T-helper 17 cell (primary cell): ENCODE measurements at places on chromosomes 1 and 21.
A peak's percentile ranks its signal among the peaks of the same experiment; 100 is the strongest.

DNA sequence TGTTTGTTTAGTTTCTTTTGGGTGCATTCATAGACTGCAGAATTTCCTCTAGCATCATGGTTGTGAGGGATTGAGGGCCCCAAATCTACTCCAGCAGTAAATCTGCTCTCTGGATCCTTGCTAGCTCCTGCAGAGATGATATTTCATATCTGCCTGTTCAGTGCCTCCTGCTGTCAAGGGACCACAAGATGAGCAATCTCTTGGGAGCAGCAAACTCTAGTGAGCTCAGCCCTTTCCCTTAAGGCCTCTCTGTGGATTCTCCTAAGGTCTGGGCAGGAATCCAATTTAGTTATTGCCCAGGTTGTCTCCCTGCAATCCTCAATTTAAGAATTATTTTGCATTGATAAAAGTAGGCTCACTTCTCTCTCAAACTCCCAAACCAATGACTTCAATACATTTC, 76.9 kb downstream of the RGS18 start:
- no peak for DNase-seq

- DNase-seq, result no peak
Measured at GRCh38 chr1:186819126-186819525, 9.6 kb upstream of the PLA2G4A start.

GRCh38 chr1:18536915-18537314, 56.2 kb downstream of the KLHDC7A start:
- DNase-seq, result no peak

GRCh38 chr1:204191456-204191855, 4.8 kb downstream of the KISS1 start:
- no peak for DNase-seq

- DNase-seq, result no peak
Measured at GRCh38 chr1:204633665-204634064, 51.9 kb downstream of the LRRN2 start.

DNA sequence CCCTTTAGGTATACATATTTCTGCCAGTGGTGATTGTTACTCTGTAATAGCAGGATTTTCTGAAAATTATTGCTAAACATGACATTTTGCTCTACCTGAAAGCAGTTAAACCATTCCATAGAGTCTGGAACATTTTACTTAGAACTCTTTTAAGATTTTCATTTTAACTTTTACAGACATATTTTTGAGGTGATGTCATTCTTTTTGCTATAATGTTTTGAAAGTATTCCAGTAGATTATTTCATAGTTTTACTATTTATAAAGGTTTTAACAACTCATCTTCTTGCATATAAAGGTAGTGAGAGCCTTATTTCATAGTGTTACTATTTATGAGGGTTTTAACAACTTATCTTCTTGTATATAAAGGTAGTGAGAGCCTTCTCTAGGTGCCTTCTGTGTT, 42.9 kb downstream of the PTBP2 start:
- DNase-seq, result no peak

DNA sequence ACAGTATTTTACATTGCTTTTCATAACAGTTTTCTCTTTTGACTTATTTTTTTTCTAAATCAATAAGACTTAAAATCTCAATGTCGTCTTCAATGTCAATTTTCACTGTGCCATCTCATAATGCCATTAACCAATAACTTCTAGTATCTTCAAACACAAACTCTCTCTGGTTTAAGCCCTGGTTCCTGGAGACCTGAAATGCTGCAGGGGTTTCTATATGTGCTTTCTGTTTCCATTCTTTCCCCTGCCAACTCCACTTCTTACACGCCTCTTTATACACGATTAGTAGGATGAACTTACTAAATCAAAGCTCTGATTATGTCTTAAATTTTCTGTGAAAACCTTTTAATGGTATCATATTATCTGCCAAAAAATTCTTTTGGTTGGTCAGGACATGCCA, 191.4 kb downstream of the AMY1C start:
- no peak for DNase-seq

DNA sequence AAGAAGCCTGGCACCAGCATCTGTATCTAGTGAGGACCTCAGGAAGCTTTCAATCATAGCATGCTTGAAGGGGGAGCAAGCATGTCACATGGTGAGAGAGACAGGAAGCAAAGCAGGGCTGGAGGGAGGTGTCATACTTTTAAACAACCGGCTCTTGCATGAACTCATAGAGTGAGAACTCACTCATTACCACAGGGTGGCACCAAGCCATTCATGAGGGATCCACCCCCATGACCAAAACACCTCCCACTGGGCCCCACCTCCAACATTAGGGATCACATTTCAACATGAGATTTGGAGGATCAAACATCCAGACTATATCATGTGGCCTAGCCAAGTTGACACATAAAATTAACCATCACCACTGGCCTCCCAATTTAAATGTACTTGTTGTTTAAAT, 125.1 kb upstream of the KCND3 start:
- no peak for DNase-seq

DNA sequence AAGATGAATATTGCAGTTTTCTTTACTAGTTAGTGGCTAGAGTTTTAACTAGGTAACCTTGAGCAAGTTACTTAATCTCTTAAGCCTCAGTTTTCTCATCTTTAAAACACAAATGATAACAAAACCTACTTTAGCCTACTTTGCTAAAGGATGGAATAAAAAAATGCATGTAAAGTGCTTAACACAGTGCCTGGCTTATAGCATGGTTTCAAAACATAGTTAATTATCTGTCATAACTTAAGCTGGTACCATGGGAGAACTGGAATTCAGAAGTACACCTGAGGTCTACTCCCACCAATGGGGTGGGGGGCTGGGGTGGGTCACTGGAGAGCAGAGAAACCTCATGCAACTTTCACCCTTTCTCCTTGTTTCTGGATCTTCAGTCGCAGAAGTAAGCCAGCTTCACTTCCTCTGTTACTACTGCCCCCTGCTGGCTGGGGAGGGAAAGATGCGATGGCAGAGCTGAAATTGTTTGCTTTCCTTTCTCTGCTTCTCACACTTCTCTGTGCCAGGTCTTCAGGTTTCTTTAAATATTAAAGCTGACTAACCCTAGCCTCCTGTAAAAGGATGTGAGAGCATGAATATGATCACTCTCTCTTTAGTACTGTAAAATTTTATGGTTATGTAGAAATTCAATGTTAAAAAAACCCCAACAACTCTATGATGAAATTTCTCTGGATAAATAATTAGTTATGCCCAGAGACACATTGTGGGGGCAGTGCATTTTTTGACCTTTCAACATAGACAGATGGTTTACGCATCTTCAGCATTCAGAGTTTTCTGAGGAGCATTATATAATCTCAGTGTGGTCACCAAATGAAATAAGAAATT, 324.2 kb downstream of the HLX start:
- peak; percentile 20 for DNase-seq

DNA sequence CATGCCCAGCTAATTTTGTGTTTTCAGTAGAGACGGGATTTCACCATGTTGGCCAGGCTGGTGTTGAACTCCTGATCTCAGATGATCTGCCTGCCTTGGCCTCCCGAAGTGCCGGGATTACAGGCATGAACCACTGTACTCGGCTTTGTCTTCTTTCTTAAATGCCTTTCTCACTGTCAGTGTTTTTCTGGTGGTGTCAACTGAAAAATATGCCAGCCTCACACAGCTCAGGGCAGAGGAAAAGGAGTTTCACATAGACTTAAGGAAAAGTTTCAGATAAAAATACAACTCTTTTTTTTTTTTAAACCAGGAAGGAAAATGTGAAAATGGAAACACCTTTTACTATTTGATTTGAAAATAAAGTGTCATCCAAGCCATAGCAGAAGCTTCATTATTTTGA, 4.6 kb upstream of the MAB21L3 start:
- no peak for DNase-seq

DNA sequence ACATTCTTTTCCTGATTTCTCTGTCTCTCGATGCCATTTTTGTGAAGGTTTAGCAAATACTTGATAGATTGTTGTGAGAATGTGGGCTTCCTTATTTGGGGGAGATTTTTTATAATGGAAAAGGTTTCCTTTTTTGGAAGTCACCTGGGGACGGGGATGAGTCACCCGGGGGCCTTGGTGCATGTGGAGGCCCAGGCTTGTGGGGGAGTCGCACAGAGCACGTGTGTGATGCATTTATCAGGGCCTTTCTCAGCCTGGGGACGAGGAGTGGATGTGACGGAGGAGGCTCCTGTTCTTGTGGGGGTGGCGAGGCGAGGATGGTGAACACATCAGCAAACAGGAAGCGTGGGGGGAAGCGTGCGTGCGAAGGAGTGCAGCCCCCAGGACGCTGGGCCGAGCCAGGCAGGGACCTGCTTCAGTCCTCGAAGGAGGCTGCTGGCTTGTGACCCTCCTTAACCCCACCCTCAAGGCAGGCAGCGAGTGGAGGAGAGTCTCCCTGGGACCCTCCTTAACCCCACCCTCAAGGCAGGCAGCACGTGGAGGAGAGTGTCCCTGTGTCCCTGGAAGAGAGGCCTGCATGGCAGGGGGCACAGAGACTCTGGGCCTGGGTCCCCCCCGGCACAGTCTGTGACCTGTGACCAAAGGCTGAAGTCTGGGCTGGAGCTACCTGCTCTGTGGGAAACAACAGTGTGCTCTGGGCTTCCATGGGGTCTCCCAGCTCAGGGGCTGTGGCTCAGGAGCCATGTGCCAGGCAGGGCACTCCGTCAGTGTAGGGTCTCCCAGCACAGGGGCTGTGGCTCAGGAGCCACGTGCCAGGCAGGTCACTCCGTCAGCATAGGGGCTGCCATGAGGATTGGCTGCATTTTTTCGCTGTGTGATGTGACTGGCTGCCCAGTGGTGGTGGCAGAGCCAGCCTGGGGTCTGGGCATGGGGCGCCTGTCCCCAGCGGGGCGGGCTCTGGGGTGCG, 57.2 kb downstream of the AGPAT3 start:
- no peak for DNase-seq

GRCh38 chr1:20211511-20211931, 25.2 kb upstream of the PLA2G2C start:
- DNase-seq, result no peak

- DNase-seq, result no peak
Measured at GRCh38 chr1:50156241-50157010, 47.7 kb downstream of the ELAVL4 start.

DNA sequence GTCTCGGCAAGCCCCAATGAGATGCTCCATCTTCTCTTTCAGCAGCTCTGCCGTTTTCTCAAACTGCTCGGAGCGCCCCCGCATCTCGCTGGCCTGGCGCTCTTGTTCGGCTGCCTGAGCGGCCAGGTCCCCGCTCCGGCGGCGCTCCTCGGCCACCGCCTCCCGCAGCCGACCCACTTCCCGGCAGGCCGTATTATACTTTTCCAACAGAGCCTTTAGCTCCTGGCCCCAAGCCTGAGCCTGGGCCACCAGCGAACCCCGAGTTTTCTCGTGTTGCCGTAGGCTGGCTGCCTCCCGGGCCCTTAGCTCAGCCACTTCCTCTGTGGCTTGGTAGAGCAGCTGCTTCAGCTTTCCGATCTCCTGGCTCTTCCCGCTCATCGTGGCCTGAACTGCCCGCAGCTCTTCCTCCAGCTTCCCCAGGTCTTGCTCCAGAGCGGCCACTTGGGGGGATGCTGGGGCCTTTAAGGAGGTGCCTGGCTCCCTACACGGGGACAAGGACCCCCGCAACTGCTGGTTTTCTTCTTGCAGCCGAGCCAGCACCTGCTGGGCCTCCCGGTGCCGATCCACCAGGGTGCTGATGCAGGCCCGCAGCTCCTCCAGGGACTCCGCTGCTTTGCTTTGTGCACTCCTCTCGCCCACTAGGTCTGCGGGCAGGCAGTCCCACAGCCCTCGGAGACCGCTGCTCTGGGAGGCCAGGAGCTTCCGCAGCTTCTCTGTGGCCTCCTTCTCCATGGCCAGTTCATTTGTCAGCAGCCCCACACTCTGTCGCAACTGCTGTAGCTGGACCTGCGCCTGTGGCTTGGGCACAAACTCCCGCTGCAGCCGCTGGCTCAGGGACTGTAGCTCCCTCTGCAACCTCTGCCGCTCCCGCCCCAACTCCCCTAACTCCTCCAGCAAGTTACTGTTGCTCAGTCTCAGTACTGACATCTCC, 13.4 kb upstream of the PIAS3 start:
- peak; percentile 16 for DNase-seq

GRCh38 chr1:32250893-32251716, at the start of gene LCK:
LCK (plus strand) TSS chr1:32251265; CDS start chr1:32274330, 23,065 bp downstream.
- DNase-seq, result peak; percentile 42

DNA sequence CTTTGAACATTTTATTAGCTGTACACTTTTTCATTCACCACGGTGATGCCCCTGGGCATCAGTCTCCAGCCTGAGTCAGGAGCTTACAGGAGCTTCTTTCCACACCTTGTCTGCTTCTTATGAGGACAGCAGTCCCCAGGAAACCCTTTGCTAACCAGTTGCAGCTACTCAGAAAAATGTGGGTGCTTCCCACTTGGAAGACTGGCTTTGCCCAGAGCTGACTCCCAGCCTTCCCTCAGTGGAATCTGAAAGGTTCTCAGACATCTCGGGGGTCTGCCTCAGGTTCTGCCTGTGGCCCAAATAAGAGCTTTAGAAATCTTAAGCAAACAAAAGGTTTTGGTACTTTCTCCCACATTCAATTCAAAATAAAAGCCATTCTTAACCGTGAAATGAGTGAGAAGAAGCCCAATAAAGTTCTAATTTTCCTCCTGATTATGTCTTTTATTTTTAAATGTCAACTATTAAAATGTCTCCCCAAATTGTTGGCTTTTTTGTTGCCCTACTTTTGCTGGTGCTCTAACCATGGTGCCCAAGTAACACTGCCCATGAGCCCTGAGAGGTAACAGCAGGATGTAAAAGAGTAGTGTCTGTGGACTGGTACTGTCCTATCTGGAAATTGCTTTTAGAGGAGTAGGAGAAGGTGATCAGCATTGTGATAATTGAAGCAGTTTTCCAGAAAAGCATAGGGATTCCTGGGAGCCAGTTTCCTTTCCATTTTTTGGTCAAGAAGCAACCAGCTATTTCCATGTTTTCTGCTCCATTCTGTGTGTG, 5.6 kb downstream of the C1orf53 start:
- no peak for DNase-seq

- no peak for DNase-seq
Measured at GRCh38 chr1:234724516-234725176, 114.7 kb upstream of the IRF2BP2 start.

DNA sequence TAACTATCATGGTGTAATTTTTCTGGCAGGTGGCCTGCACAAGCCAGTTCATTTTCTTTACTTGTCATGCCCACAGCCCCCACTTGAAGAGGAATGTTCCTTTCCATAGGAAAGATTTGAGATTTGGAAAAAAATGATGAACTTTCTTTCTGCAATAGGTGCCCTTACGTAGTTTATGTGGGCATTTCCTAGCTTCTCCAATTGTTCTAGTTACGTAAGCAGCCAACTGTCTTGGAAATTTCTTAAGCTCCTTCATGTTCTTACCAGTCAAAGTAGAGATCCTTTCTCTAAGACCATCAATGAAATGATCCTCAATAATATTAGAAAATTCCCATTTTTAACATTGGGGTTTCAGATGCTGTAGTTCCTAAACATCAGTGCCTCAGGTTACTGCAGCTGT, 109.5 kb upstream of the F3 start:
- DNase-seq, result no peak
